Kidney glomerular epithelial cell (primary cell): ENCODE measurements at places on chromosomes 5 and 9.
A peak's percentile ranks its signal among the peaks of the same experiment; 100 is the strongest.

DNA sequence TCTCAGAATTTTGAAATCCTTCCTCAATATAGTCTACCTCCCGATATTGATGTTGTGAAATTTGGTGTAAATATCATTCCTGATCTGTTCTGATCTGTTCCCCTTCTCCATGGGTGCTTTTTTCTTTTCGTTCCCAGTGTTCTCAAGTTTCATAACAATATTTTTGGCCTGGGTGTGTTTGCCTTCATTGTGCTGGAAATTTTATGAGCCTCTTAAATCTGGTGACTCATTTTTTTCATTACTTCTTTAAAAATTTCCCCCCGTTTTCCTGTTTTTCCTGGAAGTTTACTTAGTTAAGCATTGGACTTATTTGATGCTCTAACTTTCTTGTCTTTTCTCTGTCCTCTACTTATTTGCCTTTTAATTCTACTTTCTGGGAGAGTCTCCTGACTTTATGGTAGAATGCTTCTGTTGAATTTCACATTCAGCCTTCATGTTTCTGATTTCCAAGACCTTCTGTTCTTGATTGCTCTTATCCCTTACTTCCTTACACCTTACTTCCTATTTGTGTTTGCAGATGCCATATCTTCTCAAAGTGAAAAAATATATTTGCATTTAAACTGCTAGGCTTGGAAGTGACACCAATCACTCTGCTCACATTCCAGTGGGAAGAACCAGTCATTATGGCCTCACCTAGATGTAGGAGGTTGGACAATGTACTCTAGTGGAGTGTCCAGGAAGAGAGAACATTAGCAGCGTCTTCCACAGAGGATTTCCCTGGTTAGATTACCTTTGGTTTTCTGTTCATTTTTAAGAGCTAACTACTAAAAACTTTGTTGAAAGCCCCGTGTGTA, 441.9 kb downstream of the ARHGEF28 start:
- no peak for DNase-seq

GRCh38 chr9:84744195-84744594, 74.7 kb downstream of the NTRK2 start:
- no peak for DNase-seq

DNA sequence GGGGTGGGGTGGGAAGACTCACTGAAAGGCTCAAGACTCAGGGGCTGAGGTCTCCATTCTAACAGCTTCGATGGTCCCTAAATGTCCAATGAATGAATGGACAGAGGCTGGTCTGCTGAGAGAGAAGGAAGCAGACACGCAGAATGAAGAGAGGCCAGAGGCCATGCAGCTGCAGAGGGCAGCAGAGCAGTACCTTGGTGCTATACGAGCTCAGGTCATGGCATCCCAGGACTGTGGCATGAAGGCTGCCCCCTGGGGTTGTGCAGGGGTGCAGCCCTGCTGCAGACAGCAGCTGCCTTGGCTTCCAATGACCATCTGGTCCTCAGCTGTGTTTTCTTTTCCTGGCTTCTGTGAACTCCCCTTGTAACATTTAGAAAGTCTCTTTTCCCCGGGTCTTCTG, 15.2 kb upstream of the CORO2A start:
- no peak for DNase-seq

DNA sequence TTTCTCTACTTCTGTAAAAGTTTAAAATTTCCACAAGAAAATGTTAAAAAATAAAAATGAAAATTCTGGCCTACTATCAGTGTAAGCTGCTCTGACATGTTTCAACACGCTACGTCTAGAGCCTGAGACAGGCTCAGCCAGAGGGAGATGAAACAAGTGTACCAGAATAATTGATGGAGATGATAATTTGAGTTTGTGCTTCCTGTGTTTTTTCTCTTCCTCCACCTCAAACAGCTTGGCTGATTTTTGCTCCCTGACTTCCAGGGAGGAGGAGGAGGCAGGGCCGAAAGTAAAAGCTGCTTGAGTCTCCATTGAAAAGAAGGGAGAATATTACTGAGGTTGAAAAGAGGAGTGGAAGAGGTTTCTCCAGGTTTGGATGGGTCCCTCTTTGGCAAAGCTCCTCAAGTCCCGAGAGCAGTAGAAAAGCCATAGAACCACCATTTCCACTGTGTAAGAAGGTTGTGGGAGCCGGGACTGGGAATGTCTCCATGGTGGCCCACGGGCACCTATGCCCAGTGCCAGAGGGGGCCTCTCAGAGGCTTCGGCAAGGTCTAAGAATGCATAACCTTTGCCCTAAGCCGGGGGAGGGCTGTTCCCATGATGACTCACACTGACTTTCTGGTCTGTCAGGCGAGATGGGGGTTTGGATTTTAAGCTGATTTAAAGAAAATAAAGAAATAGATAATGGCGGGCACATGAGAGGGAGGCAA, 95.1 kb downstream of the HRH2 start:
- DNase-seq, result no peak

GRCh38 chr9:117091529-117091928, 323.3 kb downstream of the ASTN2 start:
- no peak for DNase-seq

DNA sequence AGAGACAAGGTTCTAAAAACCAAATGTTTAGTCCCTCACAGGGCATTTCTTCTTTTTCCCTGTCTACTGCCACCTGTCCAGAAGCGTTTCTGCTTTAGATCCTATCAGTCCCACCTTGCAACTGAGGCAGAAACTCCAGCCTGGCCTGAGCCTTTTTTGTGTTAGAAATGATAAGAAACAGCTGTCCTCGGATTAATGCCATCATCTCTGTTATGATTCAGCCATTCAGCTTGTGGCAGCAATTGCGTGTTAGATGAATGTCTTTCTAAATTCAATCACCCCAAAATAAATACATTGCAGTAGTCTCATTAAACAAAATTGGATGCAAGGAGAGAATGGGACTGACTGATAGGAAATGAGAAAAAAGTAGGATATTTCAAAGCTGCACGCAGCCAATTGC, 28.3 kb upstream of the FRMPD1 start:
- no peak for DNase-seq

- peak; percentile 87 for DNase-seq
Measured at GRCh38 chr9:29625292-29625731, 2052.0 kb upstream of the C9orf72 start.

DNA sequence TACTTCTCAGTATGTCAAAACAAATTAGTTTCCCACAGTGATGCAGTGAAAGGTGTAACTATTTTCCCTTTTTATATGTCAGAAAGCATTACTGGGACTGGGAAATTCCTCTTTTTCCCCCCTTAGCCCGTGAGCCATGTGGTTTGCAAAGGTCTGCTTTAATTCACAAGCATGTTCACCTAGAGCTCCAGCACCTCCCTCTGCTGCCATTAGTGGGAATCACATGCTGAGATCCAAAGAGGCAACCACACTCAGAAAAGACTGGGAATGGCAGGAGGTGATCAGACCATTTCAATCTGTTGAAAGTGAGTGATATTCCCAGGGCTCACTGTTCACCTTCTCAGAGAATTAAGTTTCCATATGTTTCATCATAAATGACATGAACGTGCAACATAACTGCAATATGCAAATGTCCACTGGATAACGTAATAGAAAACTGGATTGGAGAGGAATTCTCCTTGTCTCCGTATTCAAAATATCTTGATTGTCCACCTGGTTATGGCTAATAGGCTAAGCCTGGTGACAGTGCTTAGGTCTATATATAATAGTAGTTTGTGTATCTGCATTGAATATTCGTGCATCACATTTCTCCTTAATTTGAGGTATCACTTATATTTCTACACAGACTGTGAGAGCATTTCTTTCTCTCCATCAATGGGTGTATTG, 703.5 kb upstream of the WWC1 start:
- DNase-seq, result peak; percentile 12

GRCh38 chr9:112884101-112884500, 6.6 kb downstream of the SLC46A2 start:
- DNase-seq, result peak; percentile 42

GRCh38 chr9:95409650-95410426, 92.3 kb upstream of the FANCC start:
- DNase-seq, result peak; percentile 7

- DNase-seq, result no peak
Measured at GRCh38 chr5:123092696-123093095, 3.7 kb downstream of the PRDM6 start.

GRCh38 chr5:169398515-169398914, 97.6 kb upstream of the SLIT3 start:
- no peak for DNase-seq

DNA sequence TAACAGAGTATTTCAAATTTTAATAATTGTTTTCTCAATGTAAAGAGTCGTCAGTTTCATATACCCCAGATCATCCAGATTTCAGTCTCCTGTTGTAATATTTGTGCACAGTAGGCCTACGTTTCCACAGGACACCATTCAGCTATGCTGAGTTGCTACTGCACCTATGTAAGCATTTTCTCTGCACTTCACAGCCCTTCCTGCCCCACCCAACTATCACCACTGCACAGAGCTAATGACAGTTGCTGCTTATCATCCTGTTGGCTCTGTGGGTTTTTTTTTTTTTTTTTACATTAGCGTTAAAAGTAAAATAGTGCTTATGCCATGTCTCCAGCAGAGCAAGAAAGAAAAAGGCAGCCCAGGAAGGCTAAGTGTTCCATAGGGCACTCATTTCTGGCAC, 5.9 kb upstream of the PRKACG start:
- DNase-seq, result no peak

DNA sequence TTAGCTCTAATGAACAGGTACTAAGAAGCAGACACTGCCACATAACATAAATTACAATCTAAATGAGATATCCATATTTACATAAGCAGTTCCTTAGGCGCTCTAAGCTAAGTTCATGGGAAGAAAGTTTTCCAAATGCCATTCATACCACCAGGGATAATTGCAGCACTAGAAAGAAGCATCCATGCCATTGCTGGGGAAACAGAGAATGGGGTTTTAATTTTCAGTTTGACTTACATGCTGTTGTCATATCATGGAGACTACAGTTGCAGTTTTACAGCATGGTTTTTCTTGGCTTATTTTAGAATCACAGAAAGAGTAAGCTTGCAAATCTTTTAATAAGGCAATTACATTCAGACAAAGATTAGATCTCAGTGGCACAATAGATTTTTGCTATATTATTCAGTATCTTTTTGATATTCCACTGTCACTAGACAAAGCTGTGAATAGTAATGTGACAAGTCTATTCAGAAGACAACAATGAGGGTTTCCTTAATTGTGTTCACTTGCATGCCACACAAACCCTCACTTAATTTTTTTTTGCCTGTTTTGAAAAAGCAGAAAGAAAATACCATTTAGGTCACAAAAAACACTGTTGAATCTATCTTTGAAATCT, 108.4 kb upstream of the ELAVL2 start:
- DNase-seq, result no peak

- no peak for DNase-seq
Measured at GRCh38 chr9:16612627-16613026, 257.8 kb downstream of the BNC2 start.

- DNase-seq, result no peak
Measured at GRCh38 chr9:135046739-135047350, 40.6 kb upstream of the OLFM1 start.

DNA sequence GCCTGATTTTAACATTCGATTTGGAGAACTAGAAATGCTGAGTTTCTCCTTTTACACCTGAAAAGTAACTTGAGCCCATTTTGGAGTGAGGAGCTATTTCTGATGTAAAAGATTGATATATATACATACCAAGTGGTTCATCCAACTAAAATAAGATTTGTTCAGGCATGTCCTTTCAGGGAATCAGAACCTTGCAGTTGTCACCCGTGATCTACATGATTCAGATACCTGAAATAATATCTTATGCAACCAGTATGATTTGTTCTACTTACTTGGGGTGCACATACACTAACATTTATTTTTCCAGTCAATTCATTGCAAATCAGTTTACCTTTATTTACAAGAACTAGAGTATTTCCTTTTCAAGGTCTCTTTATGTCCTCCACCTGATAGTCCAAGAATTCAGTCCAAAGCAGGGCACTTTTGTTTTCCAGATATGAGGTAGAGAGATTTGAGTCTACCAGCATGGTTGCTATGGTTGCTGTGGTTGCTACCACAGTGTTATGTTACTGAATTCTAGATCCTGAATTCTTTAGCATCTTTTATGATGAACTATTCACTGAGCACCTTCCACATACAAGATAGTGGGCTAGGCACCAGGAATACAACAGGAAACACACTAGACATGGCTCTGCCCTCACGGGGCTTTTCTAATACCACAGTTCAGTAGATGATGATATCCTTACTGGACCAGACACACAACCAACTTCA, 49.3 kb downstream of the CCL28 start:
- no peak for DNase-seq
